ENCODE measurements at places on chromosomes 11 and 22.

GRCh38 chr11:35615921-35616900 is 2.0 kb upstream of the FJX1 start:
- DNase-seq, result peak; percentile 76

DNA sequence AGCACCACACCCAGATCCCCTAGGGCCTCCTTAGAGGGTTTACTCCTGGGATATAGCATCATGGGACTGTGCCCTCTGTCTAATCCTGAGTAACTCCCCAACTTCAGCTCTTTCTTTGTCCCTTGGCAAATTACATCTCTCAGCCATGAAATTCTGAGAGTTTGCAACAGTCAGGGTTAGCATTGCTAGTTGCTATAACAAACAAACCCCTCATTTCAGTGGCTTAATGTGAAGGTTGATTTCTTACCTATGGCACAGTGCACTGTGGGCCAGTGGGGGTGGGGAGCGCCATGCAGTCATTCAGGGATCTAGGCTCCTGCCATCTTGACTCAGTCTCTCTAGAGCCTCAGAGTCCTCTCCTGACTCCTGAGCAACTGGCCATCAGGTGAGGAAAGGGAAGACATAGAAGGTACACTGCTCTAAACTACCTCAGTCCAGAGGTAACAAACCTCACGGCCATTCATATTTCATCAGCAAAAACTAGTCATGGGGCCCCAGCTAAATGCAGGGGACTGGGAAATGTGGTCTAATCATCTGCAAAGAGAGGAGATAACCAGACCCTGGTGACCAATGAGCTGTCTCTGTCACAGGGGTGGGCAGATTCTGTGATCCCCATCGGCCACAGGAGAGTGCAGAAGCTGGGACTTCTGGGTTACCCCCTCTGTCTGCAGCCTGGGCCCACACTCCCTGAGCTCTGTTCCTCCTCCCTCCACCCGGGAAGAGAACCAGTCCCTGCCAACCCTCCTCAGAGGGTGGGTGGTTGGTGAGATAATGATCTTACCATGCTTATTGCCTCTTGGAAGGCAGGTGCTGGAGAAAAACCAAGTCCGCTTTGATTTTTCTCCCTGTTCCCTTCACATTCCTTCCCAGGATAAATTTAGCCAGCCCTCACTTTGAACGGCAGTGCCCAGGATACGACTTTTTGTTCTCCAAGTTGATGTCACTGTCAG is 17.5 kb downstream of the PRG3 start:
- no peak for DNase-seq

DNA sequence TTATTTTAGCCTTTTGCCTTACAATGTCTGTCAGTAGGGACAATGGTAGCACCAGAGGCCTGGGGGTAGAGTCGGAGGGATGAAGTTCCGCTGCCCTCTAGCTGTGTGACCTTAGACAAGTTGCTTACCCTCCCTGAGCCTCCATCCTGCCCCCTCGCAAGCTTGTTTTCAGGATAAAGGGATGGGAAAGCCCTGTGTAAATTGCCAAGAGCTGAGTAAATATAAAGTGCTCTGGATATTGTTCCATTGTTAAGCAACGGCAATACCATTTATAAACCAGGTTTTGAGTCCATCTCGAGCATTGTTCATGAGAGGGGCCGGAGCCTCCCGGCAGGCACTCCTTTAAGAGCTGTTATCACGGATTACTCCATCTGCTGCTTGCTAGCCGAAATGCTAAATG is 72.9 kb downstream of the ZBTB16 start:
- DNase-seq, result no peak

GRCh38 chr11:1500466-1501420 is 14.2 kb upstream of the MOB2 start:
- DNase-seq, result no peak

DNA sequence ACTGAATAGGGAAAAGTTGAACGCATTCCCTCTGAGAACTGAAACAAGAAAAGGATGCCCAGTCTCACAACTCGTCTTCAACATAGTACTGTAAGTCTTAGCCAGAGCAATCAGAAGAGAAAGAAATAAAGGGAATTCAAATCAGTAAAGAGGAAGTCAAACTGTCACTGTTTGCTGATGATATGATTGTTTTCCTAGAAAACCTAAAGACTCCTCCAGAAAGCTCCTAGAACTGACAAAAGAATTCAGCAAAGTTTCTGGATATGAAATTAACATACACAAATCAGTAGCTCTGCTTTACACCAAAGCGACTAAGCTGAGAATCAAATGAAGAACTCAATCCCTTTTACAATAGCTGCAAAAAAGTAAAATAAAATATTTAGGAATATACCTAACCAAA is 471.2 kb upstream of the CNTN5 start:
- DNase-seq, result no peak

- no peak for DNase-seq
These were observed 1052.3 kb downstream of the NTM start for GRCh38 chr11:132422722-132423121.

DNA sequence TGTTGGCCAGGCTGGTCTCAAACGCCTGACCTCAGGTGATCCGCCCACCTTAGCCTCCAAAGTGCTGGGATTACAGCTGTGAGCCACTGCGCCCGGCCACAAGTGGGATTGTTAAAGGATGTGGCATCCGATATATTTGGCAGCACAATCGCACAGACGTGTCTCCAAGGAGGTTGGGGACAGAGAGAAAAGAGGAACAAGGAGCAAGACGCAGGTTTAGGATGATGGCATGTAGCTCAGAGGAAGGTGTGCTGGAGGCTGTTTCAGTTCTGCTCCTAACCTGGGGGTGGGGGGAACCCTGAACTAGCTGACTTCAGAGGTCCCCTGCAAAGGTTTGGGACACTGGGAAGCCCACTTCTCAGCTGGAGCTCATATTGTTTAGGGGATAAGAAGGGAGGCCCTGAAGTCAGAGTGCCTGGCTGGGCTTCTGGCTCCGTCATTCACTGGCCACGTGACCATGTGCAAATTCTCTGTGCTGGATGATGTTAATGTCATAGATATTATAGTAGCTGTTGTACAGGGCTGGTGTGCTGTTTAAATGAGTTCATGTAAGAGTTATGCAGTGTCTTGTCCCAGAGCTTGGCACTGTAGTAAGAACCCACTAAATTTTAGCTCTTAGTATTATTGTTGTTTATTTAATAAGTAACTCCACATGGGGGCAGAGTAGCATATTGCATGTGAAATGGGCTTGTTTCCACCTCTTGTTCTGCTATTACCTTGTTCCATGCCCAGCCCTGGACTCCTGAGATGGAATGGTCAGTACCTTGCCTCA is 129.7 kb downstream of the ST3GAL4 start:
- peak; percentile 46 for DNase-seq

DNA sequence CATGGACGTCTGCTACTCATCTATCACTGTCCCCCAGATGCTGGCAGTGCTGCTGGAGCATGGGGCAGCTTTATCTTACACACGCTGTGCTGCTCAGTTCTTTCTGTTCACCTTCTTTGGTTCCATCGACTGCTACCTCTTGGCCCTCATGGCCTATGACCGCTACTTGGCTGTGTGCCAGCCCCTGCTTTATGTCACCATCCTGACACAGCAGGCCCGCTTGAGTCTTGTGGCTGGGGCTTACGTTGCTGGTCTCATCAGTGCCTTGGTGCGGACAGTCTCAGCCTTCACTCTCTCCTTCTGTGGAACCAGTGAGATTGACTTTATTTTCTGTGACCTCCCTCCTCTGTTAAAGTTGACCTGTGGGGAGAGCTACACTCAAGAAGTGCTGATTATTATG is 9.2 kb upstream of the OR9Q2 start:
- DNase-seq, result no peak

DNA sequence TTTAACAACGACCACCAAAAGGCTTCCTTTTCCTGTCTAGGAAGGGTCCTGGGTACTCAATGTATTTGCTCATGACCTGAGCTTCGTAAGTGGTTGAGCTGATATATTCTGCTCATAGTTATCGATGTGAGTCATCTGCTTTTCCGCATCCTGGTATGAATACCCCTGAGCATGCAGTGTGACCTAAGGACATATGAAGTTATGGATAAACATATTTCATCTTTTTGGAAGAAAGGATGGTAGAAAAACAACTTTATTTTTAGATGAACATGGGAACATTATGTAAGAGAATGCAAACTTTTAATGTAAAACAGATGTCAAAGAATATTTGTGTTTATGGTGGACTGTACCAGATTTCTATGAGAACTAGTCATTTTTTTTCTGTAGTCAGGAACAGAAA is 28.4 kb downstream of the TRPC6 start:
- DNase-seq, result peak; percentile 1

GRCh38 chr11:120682866-120683265 is 171.3 kb downstream of the GRIK4 start:
- DNase-seq, result peak; percentile 50

- no peak for DNase-seq
These were observed 23.1 kb upstream of the SOX10 start for GRCh38 chr22:38007330-38007902.

- DNase-seq, result no peak
These were observed 15.3 kb downstream of the C11orf54 start for GRCh38 chr11:93756748-93757147.

DNA sequence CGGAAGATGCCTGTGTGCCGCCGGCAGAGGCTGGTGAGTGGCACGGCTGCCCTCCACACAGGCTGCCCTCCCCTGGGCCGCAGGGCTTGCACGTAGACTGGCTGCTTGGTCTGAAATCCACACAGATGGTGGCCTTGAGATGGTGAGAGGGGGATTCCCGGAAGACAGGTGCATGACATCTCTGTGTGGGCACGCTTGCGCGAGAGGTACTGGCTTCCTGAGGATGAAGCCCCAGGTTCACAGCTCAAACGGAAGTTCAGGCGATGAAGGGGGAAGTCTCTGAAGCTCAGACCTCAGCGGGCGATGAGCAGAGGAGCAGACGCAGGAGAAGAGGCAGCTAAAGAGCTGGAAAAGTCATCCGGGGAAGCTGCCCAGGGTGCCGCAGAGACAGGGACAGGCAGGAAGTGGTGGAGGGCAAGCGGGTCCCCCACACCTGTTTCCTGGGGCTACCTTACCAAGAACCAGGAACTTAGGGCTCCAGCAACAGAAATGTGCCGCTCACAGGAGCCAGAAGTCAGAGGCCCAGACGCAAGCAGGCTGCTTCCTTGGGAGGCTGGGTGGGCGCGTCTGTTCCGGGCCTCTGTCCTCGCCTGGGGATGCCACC is 7.2 kb downstream of the CRELD2 start:
- no peak for DNase-seq

- DNase-seq, result peak; percentile 53
These were observed 40.4 kb upstream of the RAPSN start for GRCh38 chr11:47489395-47489755.

All from ELR (cell line).